ENCODE measurements at places on chromosomes 16 and 17. TPM values are rescaled to one million over a fixed set of nuclear protein-coding genes. Genes with fewer than 3 reads are reported as not detected.

- no peak for DNase-seq
These were observed 2.0 kb downstream of the ASGR2 start for GRCh38 chr17:7112510-7113108.

TAT gene
- total RNA-seq = not detected

OR3A2 gene
- 2.5 TPM for total RNA-seq

- DNase-seq = no peak
These were observed 46.9 kb downstream of the ZNF423 start for GRCh38 chr16:49809062-49809461.

OR4D1 gene
- 0.12 TPM for total RNA-seq

DNA sequence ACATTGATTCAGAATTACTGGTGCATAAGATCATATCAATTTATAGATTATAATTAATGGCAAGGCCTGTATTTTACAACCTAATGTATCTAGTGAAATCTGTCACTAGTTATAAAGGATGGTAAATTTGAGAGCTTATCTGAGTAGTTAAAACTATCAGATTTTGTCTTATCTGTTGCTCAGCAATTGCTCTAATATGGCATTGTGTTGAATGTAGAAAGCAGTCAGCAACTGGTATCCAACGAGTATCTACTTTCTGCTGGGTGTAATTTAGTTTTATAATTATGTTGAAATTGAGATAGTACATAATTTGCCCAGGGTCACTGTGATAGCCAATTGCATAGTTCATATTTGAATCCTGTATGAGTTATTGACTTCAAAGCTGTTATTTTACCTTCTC lies 1005.7 kb downstream of the CDH11 start:
- DNase-seq = no peak

GRCh38 chr16:88355093-88355388 lies 27.7 kb upstream of the ZNF469 start:
- DNase-seq = no peak

STH gene
- not detected for total RNA-seq

LRRC37B gene
- total RNA-seq = 42.8 TPM

NLGN2 gene
- 3.5 TPM for total RNA-seq

ZNF205 gene
- total RNA-seq = not detected

DNA sequence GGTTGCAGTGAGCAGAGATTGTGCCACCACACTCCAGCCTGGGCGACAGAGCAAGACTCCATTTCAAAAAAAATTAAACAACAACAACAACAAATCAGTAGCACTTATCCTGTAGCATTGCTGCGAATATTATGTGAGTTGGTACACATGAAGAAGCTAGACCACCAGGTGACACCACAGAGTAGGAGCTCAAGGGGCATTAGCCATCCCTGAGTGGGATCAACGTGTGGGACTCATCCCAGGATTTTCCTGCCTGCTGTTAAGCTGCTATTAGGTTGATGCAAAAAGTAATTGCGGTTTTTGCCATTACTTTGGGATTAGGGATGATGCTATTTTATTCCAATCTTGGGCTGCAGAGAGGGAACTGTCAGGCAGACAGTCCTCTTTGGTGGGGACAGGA lies 47.2 kb downstream of the OTOA start:
- no peak for DNase-seq

- DNase-seq = no peak
These were observed 185.4 kb downstream of the ABCC12 start for GRCh38 chr16:47970291-47970931.

DNA sequence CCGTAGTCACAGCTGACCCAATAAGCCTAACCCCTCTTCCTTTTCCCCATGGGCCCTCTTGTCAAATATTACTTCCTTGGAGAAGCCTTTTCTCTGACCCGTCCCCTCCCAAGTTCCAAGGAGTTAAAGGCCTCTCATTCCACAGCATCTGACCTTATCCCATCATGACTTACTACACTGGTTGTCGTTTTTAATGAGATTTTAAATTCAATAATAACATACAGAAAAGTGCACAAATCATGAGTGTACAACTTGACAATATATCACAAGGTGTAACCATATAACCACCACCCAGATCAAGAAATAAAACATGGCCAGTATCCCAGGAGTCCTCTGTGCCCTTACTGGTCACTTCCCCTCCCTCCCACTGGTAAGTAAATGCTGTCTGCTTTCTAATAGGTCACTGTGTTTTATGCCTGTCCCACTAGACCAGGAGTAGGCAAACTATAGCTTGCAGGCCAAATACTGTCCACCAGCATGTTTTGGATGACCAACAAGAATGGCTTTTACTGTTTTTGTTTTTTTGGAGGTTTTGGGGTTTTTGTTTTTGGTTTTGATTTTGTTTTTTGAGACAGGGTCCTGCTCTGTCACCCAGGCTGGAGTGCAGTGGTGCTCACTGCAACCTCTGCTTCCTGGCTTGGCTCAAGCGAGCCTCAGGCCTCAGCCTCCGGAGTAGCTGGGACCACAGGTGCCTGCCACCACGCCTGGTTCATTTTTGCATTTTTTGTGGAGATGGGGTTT lies 1.2 kb upstream of the FDXR start:
- no peak for DNase-seq

KLHL10 gene
- not detected for total RNA-seq

DNA sequence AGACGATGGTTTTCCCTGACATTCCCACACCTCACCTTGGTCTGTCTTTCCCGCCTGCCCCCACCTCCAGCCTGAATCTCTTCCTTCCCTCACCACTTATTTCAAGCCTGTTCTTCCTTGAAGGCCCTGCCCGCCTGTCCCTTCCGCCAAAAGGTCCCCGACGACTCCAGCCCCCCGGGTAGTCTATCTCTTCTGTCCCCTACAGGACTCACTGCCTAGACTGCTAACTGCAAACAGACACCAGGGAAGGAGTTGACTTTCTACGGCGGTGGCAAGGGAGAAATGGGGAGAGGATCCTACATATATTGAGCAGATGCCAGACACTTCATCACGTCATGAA lies 53.7 kb downstream of the NT5M start:
- DNase-seq = no peak

DNA sequence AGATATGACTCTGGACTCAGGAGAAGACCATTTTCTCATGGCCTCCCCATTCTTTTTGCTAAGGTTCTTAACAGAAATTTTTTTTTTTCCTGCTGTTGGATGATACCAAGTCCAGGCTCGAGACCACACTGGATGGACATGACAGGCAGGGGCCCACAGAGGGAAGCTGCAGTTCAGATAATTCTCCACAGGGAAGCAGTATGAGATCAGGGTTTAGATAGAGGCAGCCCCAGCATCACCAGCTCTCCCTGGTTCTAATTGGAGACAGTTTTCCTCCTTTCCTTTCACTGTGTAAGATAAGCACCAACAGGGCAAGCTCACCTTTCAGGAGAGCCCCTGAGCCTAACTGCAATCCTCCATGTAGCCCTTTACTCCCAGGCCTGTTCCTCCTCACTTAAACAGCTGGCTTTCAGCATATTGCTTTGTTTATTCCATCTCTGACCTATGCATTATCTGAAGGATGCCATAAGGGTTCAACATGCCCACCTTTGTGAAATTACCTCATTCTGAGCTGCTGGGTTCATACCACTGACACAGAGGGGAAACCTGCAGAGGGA lies 108.1 kb downstream of the SNX11 start:
- no peak for DNase-seq

ITPRIPL2 gene
- 16.7 TPM for total RNA-seq

C17orf100 gene
- total RNA-seq = 1.1 TPM

DNA sequence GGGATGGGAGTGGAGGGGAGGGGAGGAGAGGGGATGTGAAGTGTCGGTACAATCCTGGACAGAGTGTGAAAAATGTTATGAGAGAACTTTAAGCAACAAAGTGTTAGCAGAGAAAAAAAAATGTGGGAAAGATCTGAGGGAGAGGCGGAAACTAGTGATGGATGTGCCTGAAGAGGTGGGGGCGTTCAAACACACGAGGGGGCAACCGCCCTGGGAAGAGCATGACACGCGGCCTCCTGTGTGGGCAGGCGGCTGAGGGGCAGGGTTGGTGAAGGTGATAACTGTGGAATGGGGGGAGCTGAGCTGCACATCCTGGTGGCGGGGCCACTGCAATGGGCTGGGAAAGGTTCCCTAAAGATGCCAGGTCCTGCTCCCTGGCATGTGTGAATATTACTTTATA lies 30.1 kb downstream of the IFT140 start:
- DNase-seq = no peak

Data from activated CD8-positive, alpha-beta memory T cell treated with anti-CD3 and anti-CD28 coated beads, Interleukin-2, amount 10 ng/mL, durations not matched to agents 7 days and 5 days (primary cell).